Trophoblast cell (in vitro differentiated cells and primary cell): ENCODE measurements at places on chromosomes 5 and 9.

DNA sequence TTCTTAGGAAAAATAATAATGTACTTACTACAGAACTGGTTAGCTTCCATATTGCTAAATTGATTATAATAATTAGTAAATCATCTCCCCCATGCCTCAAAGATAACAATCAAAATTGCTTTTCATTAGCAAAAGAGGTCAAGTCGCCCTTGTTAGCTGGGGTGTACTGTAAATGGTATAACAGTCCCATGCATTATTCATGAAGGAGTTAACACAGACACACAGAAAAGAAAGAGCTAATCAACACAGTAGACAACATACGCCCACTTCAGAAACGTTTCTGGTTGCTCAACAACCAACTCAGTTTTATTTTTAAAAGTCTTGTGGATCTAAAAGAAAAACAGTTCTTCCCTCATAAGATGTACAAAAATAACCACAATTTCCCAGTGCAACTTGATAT is 100.2 kb downstream of the MPDZ start:
- DNase-seq, result no peak

DNA sequence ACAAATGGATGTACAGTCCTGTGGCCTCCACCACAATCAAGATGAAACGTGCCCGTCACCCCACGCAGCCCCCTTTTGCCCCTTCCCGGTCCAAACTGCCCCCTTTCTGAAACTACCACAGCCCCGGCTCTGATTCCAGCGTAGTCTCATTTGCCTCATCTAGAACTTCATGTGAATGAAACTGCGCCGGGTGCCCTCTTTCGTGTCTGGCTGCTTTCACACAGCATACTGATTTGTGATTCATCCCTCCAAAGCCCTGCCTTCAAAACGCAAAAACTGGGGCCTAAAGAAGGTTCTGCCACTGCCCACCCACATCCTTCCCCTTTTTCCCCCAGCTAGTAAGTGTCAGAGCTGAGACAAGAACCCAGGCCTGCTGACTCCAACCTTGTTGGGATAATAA is 31.5 kb upstream of the NCS1 start:
- DNase-seq, result no peak

DNA sequence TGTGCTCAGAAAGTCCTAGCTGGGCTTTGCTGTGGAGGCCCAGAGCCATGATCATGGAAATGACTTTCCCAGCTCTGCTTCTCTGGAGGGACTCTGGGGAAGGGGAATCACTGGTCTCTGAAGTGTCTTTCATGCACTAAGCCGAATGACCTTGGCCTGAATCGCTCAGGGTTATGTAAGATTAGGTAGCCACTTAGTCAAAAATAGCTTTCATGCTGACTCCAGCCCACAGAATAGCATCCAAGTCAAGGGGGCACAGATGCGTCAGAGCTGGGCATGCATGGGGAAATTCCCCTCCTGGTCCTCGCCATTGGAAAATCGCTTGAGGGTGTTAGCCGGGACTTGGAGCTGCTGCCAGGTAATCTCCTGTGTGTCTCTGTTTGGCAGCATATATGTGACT is 36.1 kb upstream of the PPARGC1B start:
- DNase-seq, result no peak

DNA sequence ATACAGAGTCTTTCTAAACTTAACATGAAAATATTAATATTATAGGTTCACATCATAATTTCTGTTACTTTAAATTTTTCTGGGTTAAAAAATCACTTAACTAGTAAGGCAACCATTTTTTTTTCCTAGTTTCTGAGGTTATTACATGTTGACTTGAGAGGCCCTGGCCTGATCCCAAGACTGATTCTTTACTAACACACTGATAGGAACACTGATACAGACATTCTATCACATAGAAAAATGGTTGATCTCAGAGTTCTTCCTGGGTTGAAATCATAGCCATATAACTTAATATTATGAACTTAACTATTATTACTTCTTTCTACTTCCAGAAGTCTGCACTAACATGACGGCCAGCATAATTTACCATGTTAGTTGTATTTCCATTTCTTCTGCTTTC is 43.0 kb downstream of the AP3S1 start:
- no peak for DNase-seq

DNA sequence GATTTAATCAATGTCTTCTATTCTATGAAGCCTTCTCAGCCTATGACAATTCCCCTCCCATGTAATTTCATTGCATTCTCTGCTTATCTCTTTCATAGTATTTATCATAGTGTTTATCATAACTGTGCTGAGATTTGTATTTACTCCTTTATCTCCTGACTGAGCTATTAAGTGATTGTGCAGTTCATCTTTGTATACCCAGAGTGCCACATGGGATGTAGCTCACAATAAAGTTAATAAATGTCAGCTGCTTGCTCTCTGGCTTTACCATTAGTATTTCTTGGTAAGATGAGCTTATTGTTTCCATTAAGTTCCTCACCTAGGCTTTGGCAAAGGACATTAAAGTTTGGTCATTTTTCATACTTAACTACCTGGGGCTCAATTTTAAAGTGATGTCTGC is 275.1 kb upstream of the MPDZ start:
- DNase-seq, result no peak

GRCh38 chr5:160075073-160075472 is 44.2 kb downstream of the PWWP2A start:
- DNase-seq, result no peak

DNA sequence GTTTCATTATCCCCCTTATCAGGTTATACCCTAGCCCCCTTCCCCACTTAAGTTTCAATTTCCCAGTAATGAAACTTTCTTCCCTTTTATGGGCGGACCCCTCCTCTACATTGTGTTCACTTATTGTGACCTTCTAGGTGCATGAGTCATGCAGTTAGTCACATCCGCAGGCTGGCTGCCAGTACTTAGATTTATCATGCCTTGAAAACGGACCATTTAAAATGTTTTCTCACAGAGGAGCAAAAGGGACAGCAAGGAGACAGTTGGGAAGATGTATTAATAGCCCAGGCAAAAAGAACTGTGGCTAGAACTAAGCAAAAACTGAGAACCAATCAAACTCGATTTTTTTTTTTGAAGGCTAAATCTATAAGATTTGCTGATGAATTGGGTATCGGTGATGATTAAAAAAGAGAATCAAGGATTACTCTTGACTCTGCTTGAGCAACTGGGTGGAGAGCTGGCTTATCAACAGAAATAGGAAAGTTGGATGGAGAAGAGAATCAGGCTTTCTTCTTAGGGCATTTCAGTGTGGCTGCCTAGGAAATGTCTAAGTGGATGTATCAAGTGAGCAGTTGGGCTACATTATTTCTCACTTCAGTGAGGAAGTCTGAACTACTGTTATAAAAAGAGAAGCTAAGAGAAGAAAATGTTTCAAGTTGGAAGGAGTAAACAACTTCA is 615.0 kb downstream of the HINT1 start:
- DNase-seq, result no peak

DNA sequence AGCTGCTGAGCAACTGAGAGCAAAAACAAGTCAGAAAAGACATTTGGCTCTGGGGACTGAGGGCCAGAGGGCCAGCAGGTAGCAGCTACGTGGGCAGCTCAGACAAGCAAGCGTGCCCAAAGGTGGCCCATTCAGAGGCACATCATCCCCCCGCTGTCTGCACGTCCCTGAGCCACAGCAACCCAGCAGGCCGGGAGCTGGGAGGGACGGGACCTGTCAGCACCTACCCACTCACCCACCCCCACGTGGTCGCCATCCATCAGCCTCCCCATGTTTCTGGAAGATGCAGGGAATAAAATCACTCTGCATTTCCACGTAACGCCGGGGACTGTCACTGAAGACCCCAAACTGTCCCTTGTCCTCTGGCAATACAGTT is 167.8 kb downstream of the COL23A1 start:
- no peak for DNase-seq

GRCh38 chr9:15755660-15756059 is 202.8 kb downstream of the CCDC171 start:
- DNase-seq, result no peak

GRCh38 chr5:159240301-159240870 is 22.7 kb upstream of the UBLCP1 start:
- DNase-seq, result peak; percentile 29

- DNase-seq, result no peak
Measured at GRCh38 chr5:167653645-167654106, 637.8 kb upstream of the WWC1 start.

- DNase-seq, result no peak
Measured at GRCh38 chr5:40441733-40442132, 238.0 kb upstream of the PTGER4 start.

GRCh38 chr5:131943916-131944315 is 1.5 kb downstream of the MEIKIN start:
- no peak for DNase-seq

DNA sequence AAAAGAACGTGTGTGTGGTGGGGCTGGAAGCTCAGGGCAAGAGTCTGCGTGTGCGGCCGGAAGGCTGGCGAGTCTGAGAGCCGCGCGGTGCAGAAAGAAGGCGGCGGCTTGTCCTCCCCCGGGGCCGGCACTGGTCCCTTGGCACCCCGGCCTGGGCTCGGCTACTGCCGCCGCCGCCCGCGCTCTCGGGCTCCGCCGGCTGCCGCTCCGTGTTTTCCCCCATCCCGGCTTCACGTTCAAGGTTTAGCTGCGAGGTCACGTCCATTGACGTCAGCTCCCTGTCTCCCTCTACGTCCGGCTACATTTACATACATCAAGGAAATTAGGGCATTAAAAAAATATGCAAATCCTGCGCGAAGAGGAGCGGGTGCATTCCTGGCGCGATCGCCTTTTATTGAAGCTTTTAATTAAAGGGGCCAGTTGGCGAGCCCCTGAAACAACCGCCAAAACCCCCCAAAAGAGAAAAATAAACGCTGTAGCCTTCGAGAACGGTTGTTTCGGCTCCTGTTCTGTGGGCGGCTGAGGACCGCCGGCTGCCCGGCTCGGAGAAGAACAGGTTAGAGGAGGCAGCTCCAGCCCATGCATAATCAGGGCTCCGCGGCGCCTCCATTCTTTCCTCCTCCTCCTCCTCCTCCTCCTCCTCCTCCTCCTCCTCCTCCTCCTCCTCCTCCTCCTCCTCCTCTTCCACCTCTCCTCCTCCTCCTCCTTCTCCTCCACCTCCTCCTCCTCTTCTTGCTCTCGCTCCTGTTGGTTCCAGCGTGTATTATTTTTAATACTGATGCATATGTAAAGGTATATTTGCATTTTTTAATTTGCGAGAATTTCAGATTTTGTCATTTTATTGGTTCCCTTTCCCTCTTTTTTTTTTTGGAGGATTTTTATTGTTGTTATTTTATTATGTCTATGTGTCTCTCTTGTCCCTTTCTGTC is 207.0 kb downstream of the MEF2C start:
- DNase-seq, result no peak

- no peak for DNase-seq
Measured at GRCh38 chr9:124438091-124438490, 12.2 kb upstream of the ADGRD2 start.

DNA sequence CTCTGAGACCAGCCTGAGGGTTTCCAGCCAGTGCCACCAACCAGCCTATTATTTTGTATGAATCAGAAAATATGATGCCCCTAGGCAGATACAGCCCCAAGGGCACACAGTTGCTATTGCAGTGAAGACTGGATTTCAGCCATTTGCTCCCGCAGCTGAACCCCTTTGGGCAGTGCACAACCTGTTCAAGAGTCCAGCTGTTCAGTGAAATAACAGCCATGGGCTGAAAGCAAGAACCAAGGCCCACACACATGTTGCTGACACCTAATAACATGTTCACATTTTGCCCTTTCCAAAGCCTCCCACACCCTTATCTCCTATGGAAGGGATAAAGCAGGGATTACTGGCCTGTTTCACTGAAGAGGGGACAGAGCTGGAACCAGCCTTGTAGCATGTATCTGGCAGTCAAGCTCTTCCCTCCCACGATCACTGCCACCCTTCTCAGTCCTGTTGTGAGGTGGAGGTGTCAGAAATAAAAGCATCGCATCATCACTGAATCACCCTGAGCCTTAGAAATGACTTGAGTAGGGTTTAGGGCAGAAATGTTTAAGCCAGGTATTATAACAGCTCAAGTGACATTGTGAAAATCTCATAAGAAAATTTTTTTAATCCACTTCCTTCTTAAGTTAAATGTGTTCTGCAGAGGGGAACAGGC is 137.1 kb upstream of the FSTL4 start:
- DNase-seq, result peak; percentile 10

DNA sequence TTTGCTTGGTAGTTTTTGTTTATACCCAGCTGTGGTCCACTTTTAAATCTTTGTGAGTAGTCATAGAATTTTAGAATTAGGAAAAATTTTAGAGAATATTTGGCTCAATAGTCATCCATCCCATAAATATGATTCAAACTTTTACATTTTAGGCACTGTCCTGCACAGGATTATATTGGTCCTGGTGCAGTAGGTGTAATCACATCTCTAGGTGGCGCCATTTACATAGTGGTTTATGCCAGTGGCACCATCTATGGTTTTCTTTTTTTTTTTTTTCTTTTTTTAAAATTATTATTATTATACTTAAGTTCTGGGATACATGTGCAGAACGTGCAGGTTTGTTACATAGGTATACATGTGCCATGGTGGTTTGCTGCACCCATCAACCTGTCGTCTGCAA is 260.7 kb upstream of the KCNN2 start:
- DNase-seq, result no peak

- DNase-seq, result no peak
Measured at GRCh38 chr5:3225201-3225960, 370.3 kb upstream of the IRX1 start.

DNA sequence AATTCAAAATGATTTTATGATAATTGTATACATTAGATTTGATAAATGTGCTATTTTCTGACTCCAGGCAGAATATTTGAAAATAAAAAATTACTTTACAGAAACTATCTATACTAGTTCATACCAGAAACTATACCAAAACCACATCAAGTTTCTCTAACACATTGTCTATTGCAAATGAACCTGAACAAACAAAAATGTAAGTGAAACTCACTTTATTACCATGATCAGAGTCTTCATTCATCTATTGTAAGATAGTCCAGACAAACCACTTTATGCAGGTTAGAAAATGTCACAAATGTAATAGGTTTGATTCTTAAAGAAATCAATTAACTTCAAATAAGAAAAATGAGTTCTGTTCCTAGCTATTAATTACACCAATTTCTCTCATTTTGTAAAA is 99.4 kb downstream of the OXCT1 start:
- DNase-seq, result no peak

DNA sequence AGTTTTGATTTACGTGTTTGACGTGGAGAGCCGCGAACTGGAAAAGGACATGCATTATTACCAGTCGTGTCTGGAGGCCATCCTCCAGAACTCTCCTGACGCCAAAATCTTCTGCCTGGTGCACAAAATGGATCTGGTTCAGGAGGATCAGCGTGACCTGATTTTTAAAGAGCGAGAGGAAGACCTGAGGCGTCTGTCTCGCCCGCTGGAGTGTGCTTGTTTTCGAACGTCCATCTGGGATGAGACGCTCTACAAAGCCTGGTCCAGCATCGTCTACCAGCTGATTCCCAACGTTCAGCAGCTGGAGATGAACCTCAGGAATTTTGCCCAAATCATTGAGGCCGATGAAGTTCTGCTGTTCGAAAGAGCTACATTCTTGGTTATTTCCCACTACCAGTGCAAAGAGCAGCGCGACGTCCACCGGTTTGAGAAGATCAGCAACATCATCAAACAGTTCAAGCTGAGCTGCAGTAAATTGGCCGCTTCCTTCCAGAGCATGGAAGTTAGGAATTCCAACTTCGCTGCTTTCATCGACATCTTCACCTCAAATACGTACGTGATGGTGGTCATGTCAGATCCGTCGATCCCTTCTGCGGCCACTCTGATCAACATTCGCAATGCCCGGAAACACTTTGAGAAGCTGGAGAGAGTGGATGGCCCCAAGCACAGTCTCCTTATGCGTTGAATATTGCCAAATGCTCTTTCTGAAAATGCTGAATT is 850 bp downstream of the RRAGA start:
- peak; percentile 31 for DNase-seq

- DNase-seq, result peak; percentile 87
Measured at GRCh38 chr9:121823451-121824169, 172.2 kb downstream of the DAB2IP start.

GRCh38 chr9:33202552-33203201 is 35.5 kb upstream of the B4GALT1 start:
- DNase-seq, result no peak
